PC-3 (cell line): ENCODE measurements at places on chromosomes 16 and 17. TPM values are rescaled to one million over a fixed set of nuclear protein-coding genes. Genes with fewer than 3 reads are reported as not detected.
A peak's percentile ranks its signal among the peaks of the same experiment; 100 is the strongest.

The HEXD gene
- total RNA-seq: 12.7 and 18.3 TPM in 2 replicates

The CCL4L2 gene
- not detected in 2 replicates for total RNA-seq

The FN3K gene
- 8.4 and 14.7 TPM in 2 replicates for total RNA-seq

The GINS2 gene
- total RNA-seq: 24.8 and 28.7 TPM in 2 replicates

DNA sequence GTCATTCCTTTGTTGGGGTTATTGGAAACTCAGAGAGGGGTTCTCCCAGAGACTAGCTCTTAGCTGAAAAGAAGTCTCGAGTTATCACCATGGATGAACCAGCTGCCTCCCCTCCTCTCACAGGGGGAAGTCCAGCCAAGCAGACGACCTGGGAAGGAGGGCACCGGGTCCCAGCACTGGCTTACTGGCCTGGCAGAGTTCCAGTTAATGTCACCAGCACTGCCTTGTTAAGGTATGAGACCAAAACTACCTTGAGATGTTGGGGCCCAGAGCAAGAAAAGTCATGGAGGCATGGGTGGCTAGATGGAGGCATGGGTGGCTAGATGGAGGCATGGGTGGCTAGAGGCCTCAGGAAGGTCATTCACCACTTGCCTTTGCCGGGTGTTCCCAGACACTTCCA lies 72.4 kb downstream of the WIPI1 start:
- no peaks in the 10 kb centered on the region for H3K36me3 ChIP-seq
- H3K4me3 ChIP-seq: no peak overlapping the region
- peaks cover 37% of the 10 kb centered on the region for H3K4me1 ChIP-seq
- H3K27ac ChIP-seq: no peak overlapping the region
- no peaks in the 10 kb centered on the region for H3K27me3 ChIP-seq
- DNase-seq: no peak

DNA sequence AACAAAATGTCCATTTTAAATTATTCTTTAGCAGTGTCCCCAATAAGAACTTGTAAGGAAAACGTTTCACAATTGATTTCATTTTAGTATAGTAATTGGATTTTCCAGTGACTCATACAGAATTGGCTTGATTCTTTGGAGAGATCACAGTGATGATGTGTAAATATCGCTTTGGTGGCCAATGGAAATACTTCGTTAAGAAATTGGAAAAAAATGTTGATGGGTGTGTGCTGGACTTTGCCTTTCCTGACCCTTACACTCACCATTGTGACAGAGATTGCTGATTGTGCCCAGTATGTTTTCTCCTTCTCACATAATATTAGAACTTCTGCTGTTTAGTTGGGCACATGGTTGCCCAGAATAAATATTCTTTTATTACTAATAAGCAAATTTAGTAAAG lies 7.4 kb upstream of the EFCAB13 start:
- H3K36me3 ChIP-seq: no peaks in the 10 kb centered on the region
- no peak overlapping the region for H3K4me3 ChIP-seq
- no peaks in the 10 kb centered on the region for H3K27me3 ChIP-seq

- H3K4me1 ChIP-seq: no peaks in the 10 kb centered on the region
- H3K27ac ChIP-seq: no peak overlapping the region
- no peaks in the 10 kb centered on the region for H3K27me3 ChIP-seq
- no peaks in the 10 kb centered on the region for H3K36me3 ChIP-seq
- no peak for DNase-seq
- no peak overlapping the region for H3K4me3 ChIP-seq
These were observed 31.6 kb downstream of the EFCAB5 start for GRCh38 chr17:29973005-29973404.

GRCh38 chr17:28612936-28613872 lies 781 bp downstream of the RSKR start:
- H3K27ac ChIP-seq: no peak overlapping the region
- no peaks in the 10 kb centered on the region for H3K27me3 ChIP-seq
- peaks cover 14% of the 10 kb centered on the region for H3K36me3 ChIP-seq
- H3K4me1 ChIP-seq: no peaks in the 10 kb centered on the region

- no peaks in the 10 kb centered on the region for H3K36me3 ChIP-seq
- no peak overlapping the region for H3K4me3 ChIP-seq
- H3K27ac ChIP-seq: no peak overlapping the region
- H3K27me3 ChIP-seq: no peaks in the 10 kb centered on the region
- no peaks in the 10 kb centered on the region for H3K4me1 ChIP-seq
These were observed 474.3 kb upstream of the TOM1L1 start for GRCh38 chr17:54426296-54426886.

DNA sequence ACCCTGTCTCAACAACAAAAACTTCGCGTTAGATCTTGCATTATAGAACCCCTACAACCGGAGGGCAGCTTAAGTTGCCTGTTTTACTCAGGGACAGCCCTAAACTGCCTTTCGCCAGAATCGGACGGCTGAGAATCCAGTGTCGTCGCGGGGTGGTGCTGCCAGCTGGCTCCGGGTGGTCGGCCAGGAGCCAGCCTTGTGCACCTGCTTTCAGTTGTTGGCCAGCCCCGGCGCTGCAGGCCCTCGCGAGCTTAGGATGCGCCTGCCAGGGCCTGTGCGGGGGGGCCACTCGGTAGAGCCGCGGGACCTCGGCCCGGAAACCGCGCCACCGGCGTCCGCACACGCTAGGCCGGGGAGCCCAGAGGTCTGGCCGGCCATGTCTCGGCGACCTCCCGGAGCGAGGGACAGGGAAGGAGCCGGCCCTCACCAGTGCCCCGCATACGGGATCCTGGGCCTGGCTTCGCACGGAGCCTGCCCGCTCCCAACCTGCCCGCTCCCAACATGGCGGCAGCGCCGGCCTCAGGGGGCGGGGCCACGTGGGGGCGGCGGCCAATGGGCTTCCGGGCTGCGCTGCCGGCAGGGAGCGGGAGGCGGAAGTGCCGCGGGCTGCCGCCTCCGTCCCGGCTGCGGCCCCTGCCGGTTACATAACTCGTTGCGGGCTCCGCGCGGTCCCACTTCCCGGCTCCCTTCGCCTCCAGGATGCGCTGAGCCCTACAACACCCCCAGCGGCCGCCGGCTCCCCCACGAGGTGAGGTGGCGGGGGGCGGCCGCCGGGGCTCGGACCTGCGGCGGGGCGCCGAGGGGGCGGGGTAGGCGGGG lies 14.2 kb downstream of the NAA60 start:
- H3K4me1 ChIP-seq: peaks cover 23% of the 10 kb centered on the region
- peak overlapping the region; percentile 46 for H3K27ac ChIP-seq
- no peaks in the 10 kb centered on the region for H3K36me3 ChIP-seq
- DNase-seq: peak; percentile 81
- peak overlapping the region; percentile 93 for H3K4me3 ChIP-seq

- no peaks in the 10 kb centered on the region for H3K36me3 ChIP-seq
- no peaks in the 10 kb centered on the region for H3K4me1 ChIP-seq
- H3K27me3 ChIP-seq: no peaks in the 10 kb centered on the region
- no peak overlapping the region for H3K27ac ChIP-seq
These were observed 1.7 kb upstream of the STAT3 start for GRCh38 chr17:42389899-42390298.
